GM03348 (cell line): ENCODE measurements at places on chromosomes 4 and X.
A peak's percentile ranks its signal among the peaks of the same experiment; 100 is the strongest.

- DNase-seq, result no peak
These were observed 82.5 kb downstream of the EVC start for GRCh38 chr4:5793514-5793913.

DNA sequence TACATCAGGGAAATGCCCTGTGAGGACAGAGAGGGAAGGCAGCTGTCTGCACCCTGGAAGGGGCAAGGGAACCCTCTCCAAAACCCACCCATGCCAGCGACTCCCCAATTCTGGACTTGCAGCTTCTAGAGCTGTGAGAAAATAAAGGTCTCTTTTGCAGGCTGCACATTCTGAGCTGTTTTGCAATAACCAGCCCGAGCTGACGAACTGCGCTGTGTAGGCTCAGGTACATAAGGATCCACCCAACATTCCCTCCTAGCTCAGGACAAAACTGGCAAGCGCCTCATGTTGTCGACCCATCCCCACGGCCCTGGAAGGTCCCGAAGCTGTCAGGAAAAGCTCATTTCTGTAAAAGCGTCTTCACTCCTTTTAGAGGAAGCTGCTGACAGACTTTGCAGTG, 271.8 kb downstream of the CRLF2 start:
- no peak for DNase-seq

DNA sequence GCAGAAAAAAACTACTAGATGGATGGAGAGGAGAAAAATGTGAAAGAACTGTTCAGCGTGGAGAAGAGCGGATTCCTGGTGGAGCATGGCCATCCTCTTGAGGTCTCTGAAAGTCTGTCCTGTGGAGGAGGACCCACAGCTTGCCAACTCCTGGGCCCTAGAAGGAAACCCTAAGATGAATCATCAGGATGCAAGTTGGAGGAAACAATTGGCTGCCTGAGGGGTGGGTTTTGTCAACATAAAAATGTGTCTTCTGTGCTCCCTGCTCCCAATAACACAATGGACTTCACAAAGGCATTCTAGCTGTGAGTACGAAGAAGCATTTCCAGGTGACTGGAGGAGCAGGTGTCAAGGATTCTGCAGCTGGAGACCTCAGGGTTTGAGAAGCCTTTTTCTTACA, 37.2 kb downstream of the CNGA2 start:
- no peak for DNase-seq

GRCh38 chr4:165508372-165509120, 129.7 kb downstream of the CPE start:
- DNase-seq, result no peak

- DNase-seq, result no peak
These were observed 26.6 kb downstream of the PCDH7 start for GRCh38 chr4:30746735-30747134.

DNA sequence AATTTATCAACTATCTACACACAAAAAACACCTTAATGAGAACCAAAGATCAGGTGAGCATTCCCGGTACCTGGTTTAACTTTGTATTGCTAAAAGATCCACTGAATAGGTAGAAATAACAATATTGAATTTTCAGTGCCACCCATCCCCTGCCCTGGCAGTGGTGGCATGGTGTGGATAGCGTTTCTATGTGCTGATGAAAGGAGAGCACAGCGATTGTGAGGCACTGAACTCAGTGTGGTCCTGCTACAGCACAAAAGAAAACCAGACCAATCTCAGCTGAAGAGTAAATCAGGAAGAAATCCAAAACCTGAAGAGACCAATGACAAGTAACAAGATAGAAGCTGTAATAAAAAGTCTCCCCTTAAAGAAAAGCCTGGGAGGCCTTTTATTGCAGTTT, 984.6 kb upstream of the AGA start:
- no peak for DNase-seq

DNA sequence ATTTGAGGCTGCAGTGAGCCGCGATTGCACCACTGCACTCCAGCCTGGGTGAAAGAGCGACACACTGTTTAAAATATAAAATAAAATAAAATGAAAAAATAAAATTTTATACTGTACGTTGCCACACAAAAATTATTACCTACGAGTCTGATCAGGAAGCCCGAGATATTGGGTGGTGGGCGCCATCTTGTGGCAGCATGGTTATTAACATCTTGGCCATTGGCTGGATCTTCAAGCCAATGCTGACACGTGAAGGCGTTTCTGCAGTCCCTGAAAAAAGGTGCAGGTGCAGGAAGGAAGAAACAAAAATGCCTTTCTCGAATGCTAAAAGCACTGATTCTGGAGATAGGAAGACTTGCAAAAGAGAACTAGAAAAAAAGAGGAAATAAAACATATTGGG, 4.9 kb upstream of the TLR8 start:
- peak; percentile 61 for DNase-seq

- DNase-seq, result no peak
These were observed 7.1 kb upstream of the BGN start for GRCh38 chrX:153487590-153488071.

DNA sequence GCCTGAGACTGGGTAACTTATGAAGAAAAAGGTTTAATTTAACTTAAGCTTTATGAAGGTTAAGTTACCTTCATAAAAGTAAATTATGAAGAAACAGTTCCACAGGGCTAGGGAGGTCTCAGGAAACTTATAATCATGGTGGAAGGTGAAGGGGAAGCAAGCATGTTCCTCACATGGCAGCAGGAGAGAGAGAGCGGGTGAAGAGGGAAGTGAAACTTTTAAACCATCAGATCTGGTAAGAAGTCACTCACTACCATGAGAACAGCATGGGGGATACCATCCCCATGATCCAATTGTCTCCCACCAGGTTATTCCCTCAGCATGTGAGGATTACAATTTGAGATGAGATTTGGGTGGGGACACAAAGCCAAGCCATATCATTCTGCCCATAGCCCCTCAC, 944.7 kb upstream of the NDST4 start:
- DNase-seq, result no peak

- DNase-seq, result no peak
These were observed 290.8 kb upstream of the GIMD1 start for GRCh38 chr4:106659371-106659770.

GRCh38 chr4:118834070-118834469, 1.9 kb downstream of the SEC24D start:
- DNase-seq, result no peak

- no peak for DNase-seq
These were observed 76.8 kb upstream of the CPEB2 start for GRCh38 chr4:14925471-14925870.

DNA sequence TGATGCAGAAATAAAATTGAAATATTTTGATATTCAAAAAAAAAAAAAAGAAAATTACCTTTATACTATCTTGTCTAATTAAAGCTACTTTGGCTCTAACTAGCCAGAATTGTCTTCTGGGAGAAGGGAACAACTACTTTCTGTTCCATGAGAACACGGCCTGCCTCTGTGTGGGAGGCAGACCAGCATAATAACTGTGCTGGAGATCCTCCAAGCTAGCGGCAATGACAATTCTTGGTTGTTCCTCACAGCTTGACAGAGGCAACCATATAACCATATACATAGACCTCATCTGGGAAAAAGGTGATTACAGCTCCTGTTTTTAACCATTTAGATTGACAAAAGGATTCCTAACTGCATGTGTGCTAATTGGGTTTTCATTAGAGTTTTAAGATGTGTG, 95.7 kb downstream of the RBMX2 start:
- DNase-seq, result no peak

GRCh38 chr4:185242749-185243533, 33.5 kb downstream of the SNX25 start:
- DNase-seq, result no peak

DNA sequence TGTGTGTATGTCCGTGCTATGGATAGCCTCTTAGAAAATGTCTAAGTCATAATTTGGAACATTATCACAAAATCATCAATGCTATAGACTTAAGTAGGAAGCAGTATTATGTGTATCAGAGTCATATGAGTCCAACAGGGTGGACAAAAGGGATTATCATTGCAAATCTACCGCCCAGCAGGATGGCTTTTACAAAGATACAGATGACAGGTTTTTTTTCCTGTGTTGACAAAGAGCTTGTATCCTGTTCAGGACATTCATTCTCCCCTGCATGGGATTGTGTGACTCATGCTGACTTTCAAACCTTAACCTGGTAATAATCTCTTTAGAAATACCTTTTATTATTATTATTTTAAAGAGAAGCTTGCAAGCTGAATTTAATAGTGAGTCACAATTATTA, 310.3 kb upstream of the GNPDA2 start:
- DNase-seq, result no peak

DNA sequence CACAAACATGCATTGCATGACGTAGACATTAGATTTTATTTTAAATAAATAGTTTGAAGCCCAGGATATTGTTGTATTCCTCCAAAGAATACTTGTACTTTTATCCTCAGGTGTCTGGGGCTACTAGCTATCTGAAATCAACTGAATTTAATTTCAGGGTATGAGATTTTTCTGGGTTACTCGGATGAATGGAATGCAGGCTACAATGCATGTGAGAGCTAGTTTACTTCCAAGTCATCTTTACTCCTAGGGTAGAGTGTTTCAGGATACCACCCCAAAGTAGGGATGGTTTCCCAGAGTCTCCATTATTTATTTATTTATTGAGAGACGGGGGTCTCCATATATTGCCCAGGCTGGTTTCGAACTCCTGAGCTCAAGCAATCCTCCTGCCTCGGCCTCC, 66.4 kb downstream of the HPRT1 start:
- DNase-seq, result peak; percentile 20

DNA sequence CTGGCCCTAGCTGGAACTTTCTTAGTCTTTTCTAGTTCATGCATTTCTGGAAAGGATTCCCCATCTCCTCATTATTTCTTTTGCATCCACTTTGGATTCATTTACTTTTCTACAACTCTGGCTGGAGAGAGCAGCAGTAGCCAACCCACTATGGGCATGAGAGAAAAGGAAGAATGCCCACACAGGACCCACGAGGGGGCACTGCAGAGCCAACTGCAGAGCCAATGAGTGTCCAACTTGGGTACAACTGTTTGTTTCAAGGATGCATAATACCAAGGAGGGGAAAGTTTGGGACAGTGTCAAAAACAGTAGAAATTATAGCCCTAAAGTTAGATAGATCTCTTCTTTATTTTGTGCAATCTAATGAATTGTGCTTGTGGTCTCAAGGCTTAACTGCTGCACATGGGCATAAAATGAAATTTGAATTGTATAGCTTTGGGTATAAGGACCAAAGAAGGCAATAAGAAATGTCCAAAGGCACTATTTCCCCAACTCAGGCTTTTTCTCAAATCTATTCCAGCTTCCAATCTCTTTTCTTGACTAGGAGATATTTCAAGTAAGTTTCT, 230.6 kb downstream of the NSUN7 start:
- peak; percentile 15 for DNase-seq

DNA sequence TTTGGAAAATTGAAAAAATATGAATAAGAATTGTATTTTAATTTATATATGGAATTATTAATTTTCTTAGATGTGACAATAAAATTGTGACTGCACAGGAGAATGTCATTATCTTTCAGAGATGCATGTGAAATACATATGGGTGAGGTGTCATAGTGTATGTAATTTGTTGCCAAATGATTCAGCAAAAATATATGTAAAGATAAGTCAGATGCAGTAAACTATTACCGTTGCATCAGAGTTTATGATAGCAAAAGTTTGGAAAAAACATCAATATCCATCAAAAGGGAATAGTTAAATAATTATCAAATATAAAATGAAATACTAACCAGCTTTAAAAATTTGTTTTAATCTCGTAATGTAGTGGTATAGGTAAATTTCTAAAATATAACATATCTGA, 10.4 kb upstream of the SLC7A11 start:
- no peak for DNase-seq

DNA sequence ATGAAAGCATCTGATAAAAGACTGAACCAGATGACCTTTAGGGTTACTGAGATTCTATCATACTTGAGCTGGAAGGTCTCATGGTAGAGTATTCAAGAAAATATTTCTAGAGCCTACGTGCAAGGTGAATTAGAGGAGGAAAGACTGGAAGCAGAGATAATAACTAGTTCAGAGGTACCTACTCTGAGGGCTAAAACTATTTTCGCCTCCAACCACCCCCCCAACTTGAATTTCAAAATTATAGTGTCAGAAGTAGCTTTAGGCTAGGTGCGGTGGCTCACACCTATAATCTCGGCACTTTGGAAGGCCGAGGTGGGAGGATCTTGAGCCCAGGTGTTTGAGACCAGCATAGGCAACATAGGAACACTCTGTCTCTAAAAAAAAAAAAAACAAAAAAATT, 30.9 kb downstream of the NLGN3 start:
- no peak for DNase-seq

- no peak for DNase-seq
These were observed 190.2 kb downstream of the SMIM20 start for GRCh38 chr4:26104056-26104685.

DNA sequence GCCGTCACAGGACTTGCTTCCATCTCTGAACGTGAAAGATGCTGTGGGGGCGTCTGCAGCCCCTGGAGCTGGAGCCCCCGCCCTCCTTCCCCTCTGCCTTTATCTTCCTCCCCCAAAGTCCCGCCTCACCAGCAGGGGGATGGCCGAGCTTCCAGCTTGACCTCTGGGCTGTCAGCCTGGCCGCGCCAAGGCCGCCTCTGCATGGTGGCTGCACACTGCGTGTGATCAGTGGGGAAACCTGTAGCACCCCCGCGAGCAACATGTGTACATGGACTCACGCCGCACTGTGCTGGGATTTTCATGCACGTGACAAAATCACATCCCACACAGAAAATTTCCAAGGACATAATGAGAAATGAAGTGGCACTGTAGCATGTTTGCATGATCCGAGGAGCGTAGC, 26.5 kb upstream of the PSAPL1 start:
- DNase-seq, result no peak

GRCh38 chr4:71259280-71259679, 79.5 kb upstream of the SLC4A4 start:
- DNase-seq, result no peak

DNA sequence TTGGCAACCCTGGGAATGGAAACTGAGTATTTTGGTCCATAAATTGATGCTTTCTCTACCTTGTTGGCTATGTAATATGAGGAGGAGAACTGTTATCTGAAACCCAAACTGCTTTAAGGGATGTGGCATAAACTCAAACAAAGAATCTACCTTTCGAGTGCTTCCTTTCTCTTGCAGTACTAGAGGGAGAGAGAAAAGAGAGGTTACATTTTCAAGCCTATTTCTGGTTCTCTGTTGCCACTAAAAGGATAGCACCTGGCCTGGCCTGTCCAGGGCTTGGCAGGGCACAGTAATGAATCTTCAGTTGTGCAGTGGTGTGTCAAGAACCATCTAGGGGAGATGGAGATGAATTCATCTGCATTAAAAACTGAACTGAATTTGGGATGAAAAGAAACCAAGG, 308.6 kb downstream of the PTTG2 start:
- DNase-seq, result no peak

DNA sequence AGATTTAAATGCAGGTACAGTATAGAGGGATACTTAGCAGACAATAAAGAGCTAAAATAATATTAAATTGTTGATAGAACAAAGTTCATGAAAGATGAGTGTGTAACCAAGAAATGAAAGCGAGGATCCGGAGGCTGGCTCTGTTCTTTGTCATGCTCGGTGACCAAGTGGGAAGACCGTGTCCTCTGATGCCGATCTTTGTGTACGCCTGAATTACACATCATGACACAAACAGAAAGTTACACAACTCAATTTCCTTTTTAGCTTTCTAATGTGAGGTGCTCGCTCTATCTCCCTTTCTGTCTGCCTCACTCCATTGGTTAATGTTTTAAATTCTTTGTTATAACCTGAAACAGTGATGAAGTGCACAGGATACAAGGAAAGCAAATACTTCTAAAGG, 114.8 kb upstream of the NEIL3 start:
- DNase-seq, result no peak
